Prostate gland (tissue), 2 donors: ENCODE measurements at places on chromosomes 13 and 19.

GRCh38 chr19:40466219-40466984, 399 bp upstream of the SPTBN4 start:
- no peak for DNase-seq
- H3K36me3 ChIP-seq: no peaks in the 10 kb centered on the region

GRCh38 chr13:62643007-62643483, 1227.4 kb upstream of the PCDH20 start:
- H3K27ac ChIP-seq: no peak overlapping the region
- no peak for DNase-seq
- no peaks in the 10 kb centered on the region for H3K27me3 ChIP-seq
- H3K4me3 ChIP-seq: no peak overlapping the region
- H3K36me3 ChIP-seq: no peaks in the 10 kb centered on the region
- no peaks in the 10 kb centered on the region for H3K4me1 ChIP-seq

DNA sequence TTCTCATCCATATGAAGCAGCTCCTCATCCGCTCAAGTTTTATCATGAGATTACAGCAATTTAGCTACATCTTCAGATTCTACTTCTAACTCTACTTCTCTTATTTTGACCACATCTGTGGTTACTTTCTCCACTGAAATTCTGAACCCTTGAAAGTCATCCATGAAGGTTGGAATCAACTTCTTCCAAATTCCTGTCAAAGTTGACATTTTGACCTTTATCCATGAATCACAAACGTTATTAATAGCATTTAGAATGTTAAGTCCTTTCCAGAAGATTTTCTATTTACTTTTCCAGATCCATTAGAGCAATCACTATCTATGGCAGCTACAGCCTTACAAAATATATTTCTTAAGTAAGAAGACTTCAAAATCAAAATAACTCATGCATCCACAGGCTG, 421.7 kb upstream of the GPC6 start:
- H3K4me3 ChIP-seq: no peak overlapping the region
- DNase-seq: no peak
- H3K4me1 ChIP-seq: no peaks in the 10 kb centered on the region
- H3K27me3 ChIP-seq: no peaks in the 10 kb centered on the region
- no peaks in the 10 kb centered on the region for H3K36me3 ChIP-seq
- H3K27ac ChIP-seq: no peak overlapping the region

DNA sequence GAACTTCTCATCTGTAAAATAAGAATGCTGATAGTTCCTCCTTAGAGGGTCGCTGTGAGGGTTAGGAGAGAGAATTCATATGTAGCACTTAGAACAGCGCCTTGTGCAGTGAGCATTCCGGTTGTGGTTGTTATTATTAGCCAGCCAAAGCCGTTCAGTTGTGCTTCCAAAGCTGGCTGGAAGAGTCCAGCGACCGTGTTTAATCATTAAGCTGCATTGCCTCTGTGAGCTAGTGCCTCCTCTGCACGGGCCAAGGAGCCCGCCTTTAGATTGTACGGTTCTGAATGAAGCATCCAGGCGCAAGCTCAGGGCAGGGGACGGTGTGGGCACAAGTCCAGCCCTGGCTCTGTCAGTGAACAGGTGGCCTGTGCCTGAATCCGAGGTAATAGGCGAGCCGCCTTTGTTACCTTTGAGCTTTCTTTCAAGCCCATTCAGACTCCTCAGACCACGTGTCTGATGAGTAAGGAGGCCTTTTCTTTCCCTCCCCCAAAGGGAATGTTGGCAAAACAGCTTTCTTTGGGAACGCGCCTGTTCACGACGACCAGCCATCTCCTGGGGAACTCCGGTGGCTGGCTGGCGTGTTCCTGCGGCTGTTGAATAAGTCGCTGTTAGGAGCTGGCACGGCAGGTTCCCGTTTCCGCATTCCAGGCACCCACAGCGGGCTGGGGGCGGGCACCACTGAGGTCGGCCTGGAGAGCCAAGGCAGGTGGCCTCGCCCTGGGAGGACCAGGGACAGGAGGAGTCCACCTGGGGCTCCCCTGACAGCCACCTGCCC, 25.1 kb downstream of the SIPA1L3 start:
- H3K4me1 ChIP-seq: peaks cover 7% of the 10 kb centered on the region
- peak overlapping the region; percentile 8 for H3K4me3 ChIP-seq
- H3K36me3 ChIP-seq: no peaks in the 10 kb centered on the region
- peak; percentile 91 for DNase-seq

GRCh38 chr13:106423530-106423929, 111.9 kb downstream of the EFNB2 start:
- H3K36me3 ChIP-seq: no peaks in the 10 kb centered on the region
- H3K27me3 ChIP-seq: no peaks in the 10 kb centered on the region
- no peak for DNase-seq
- H3K4me3 ChIP-seq: no peak overlapping the region
- no peak overlapping the region for H3K27ac ChIP-seq
- no peaks in the 10 kb centered on the region for H3K4me1 ChIP-seq
